ENCODE measurements at places on chromosomes 2 and 18.

DNA sequence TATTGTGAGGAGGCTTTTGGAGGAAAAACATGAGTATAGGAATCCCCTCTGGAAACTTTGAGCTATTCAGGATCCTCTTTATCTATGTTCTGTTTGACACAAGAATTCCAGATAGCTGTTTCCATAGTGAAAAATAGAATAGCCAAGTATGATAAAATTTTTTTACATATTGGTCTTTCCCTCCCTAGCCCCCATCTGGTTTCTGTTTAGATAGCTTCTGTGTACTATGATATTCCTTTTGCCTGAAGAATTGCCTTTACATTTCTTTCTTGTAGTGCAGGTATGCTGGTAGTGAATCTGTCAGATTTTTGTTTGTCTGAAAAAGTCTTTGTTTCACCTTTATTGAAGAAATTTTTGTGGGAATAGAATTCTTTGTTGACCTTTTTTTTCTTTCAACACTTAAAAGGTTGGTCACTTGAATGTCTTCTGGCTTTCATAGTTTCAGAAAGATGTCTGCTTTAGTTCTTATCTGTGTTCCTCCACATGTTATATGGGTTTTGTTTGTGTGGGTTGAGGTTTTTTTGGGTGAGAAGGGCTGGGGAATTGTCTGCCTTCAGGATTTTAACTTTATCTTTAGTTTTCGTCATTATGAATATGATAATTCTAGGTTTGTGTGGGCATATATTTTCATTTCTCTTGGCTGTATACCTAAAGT, 29.9 kb upstream of the FBLN7 start:
- DNase-seq = no peak

DNA sequence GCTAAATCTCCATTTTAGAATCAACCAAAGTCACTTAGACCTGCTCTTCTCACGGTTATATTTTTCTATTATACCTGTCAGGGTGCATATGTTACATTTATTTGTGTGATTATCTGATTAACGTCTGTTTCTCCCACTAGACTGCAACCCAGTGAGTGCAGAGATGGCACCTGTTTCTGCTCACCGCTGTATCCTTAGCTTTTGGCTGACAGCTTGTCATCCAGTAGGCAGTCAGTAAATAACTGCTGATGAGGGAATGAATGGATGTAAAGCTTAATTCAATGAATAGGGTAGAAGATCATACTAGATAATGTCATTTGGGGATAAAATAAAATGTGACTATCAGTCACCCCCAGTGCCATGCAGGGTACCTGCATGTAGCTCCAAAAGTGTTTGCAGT, 6.9 kb upstream of the CHRNA1 start:
- no peak for DNase-seq

- peak; percentile 18 for DNase-seq
Measured at GRCh38 chr2:65435625-65436168, 3.3 kb upstream of the SPRED2 start.

DNA sequence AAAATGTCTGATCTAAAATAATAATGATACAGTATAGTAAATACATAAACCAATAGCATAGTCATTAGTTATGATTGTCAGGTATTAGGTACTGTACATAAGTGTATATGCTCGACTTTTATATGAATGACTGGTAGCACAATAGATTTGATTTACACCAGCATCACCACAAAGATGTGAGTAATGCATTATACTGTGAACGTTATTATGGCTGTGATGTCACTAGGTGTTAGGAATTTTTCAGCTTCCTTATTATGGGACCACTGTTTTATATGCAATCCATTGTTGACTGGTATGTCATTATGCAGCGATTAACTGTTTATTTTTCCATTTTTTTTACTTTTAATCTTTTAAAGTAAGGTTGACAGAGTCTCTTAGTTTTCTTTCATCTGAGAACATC, 23.7 kb downstream of the ATP9B start:
- no peak for DNase-seq

GRCh38 chr2:26988058-26988860, 17.8 kb downstream of the MAPRE3 start:
- no peak for DNase-seq

GRCh38 chr2:65885266-65885665, 452.9 kb upstream of the SPRED2 start:
- DNase-seq = no peak

DNA sequence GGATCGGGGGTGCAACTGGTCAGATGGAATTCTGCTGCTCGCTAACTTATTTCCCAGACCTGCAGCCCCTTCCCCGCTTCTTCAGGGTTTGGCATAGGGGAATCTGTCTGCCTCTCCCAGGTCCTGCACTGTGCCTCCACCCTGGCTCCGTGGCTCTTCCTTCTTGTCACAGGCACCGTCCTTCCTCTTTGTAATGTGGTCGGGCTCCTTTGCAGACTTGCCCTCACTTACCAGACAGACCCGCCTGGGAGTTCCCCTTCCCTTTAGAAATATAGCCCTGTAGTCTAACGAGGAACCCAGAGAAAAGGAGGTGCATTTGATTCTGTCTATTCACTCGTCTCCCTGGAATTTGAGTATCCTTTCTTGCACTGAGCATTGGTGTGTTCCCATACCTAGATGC, 63.9 kb upstream of the PAX8 start:
- DNase-seq = no peak

All from stimulated activated CD4-positive, alpha-beta T cell treated with anti-CD3 and anti-CD28 coated beads, TNF-alpha, amount 100 ng/mL, for 48 hours (primary cell).